AG08396 (cell line): ENCODE measurements at places on chromosomes 1 and 21.

- no peak for DNase-seq
Observed at GRCh38 chr1:212106286-212106792, 70.8 kb downstream of the DTL start.

- DNase-seq = no peak
Observed at GRCh38 chr1:64663668-64664067, 81.2 kb upstream of the RAVER2 start.

DNA sequence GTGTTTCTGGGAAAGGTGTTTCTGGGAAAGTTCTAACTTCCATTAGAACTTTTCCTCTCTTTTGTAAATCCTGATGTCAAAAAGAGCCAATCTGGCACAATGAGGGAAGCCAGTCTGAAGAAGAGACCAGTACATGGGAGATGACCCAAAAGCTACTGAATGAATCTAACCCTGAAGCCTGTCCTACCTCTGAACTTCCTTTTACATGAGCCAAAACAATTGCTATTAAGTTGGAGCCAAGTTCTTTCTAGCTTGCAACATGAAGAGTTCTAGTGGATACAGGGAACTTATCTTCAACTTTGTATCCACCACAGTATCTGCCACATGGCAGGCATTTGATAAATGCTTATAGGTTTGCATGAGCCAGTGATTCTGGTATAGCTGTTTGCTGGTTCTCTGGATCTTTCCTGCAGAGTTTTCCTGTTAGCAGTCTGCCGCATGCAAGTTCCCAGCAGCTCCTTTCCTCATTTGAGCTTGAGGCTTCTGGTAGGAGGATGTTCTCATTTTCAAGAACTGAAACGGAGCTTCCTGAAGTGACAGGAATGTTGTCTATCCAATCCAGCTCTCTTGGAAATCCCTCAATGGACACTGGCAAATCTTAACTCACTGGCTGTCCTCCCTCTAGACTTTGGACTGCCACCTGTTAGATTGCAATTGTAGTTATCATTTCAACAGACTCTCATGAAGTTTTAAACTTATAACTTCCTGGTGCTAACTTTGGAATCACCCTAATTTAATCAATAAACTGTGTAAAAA lies 73.1 kb upstream of the LPGAT1 start:
- DNase-seq = no peak

DNA sequence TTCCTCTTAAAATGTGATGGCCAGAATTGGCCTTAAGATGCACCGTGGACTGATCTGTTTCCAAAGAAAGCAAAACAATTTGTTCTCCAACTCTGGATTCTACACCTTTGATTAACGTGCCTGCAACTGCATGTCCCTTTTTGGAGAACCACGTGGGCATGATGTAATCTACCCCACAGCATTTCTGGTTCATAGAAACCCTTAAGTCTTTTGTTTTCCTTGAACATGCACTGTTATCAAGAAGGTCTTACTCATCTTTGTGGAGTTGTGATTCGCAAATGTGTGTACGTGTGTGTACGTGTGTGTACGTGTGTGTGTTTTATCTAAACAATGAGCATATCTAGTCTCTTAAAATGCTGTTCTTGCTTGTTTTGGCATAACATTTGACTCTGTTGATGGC lies 57.8 kb downstream of the LPAR3 start:
- no peak for DNase-seq

DNA sequence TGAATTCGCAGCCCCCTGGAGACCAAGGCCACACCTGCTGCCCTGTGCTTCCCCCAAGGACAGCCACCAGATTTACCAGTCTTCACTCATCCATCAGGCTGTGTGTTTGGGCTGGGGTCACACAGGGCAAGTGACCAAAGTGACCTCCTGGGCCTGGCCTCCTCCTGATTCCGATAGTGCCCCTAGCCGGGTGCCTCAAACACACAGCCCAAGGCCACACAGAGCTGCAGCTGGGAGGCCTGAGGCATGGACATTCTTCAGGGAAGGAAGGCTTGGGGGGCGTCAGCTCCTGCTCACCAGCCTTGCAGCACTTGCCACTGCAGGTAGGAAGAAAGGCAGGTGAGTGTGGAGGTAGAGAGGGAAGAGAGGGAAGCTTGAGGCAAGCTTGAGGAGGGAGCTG lies 181.3 kb downstream of the RUNX1 start:
- no peak for DNase-seq

DNA sequence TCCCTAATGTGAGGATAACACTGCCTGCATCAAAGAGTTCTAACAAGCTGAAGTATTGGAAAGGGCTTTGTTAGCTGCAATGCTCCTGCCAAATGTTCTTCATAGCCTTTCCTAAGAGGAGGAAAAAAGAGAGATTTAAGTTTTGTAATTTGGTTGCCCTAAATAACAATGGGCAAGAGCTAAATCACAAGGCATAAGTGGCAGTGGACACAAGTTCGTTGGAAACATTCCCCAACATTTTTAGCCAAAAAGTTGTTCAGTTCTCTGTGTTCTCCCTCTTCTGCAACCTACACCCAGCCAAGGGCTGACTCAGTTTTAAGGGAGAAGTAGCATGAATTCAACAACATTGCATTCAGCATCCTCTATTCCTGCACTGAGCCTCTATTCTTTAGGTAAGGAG lies 2.6 kb upstream of the UQCRHL start:
- no peak for DNase-seq

GRCh38 chr1:179558078-179558477 lies 17.7 kb downstream of the NPHS2 start:
- no peak for DNase-seq

- peak; percentile 92 for DNase-seq
Observed at GRCh38 chr21:34526618-34527290, 14.7 kb upstream of the KCNE1 start.

GRCh38 chr21:28641731-28642130 lies 350.9 kb downstream of the LTN1 start:
- no peak for DNase-seq

- DNase-seq = no peak
Observed at GRCh38 chr1:234600418-234601281, 9.3 kb downstream of the IRF2BP2 start.

- DNase-seq = no peak
Observed at GRCh38 chr1:28450561-28450960, 55.3 kb upstream of the RCC1 start.

GRCh38 chr1:100309863-100310262 lies 42.4 kb upstream of the CDC14A start:
- DNase-seq = no peak

GRCh38 chr1:220330265-220330664 lies 58.0 kb upstream of the RAB3GAP2 start:
- DNase-seq = no peak

GRCh38 chr1:151518431-151518830 lies 7.2 kb downstream of the CGN start:
- no peak for DNase-seq

DNA sequence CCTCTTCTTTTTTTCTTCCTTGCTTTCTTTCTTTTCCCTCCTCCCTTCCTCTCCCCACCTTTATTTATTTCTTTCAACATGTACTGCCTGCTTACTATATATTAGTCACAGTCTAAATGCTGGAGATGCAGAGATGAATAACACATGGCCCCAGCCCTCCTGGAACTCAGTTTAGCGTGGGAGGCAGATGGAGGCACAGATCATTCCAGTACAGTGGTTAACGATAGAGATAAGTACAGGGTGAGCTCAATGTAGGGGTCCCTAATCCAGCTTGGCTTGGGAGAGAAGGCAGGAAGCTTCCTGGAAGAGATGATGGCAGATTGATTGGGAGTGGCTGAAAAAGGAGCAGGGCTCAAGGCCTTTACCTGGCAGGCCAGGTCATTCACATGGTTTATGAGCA lies 55.6 kb upstream of the PPP2R5A start:
- DNase-seq = no peak

DNA sequence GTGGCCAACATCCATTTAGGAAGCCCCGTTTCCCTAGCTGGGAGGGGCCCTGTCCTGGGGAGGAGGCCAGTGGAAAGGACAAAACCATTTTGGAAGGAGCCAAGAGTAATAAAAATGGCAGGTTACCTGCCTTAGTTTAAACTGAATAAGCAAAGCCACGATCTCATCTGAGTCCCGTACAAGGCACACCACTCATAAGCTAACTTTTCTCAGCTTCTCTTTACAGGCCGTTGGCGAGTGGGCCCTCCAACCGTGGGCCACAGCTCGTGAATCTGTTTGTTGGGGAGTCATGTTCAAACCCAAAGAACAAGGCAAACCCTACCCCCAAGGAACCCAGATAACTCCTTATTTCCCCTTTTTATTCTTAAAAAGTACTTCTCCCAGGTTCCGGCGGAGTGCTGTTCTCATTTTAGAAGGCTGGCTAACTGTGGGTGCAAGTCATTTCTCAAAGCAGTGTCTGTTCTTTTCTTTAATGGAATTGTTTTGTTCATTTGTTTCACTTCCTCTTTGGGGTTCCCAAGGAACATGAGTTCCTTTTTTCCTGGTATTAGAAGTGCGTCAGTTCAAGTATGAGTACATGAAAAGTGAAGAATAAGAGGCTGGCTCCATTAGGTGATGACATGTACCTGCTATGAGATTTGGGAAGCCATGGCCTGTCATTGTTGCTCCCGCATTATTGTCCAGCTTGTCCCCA lies 89.0 kb downstream of the PSMG1 start:
- DNase-seq = no peak

GRCh38 chr1:55257958-55258357 lies 42.8 kb upstream of the USP24 start:
- DNase-seq = no peak

- DNase-seq = no peak
Observed at GRCh38 chr1:211704543-211704942, 29.1 kb upstream of the NEK2 start.

GRCh38 chr1:175481126-175482070 lies 262.0 kb downstream of the TNR start:
- DNase-seq = peak; percentile 8

DNA sequence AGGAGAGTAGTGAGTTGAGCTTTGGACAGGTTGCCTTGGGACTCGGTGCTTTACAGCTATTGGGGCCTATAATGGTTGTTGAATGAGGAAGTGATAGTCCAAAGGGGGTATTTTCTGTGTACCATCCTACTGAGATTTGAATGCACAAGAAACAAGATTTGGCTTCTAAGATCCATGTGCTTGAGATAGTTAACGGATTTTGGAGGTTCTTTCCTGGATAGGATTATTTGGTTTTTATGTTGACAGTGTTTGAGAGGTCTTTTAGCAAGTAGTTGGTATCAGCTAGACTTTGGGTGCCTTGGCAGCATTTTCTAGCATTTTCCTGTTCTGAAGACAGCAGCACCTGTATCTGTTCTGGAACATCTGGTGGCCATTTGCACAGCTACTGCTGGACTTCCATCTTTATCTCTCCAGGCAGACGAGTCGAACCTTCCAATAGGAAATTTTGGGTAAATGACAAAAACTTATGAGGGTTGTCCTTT lies 3.6 kb upstream of the SCAF4 start:
- no peak for DNase-seq

GRCh38 chr1:19209439-19209989 lies 552 bp downstream of the UBR4 start:
- DNase-seq = peak; percentile 27

- DNase-seq = no peak
Observed at GRCh38 chr1:219529116-219529515, 83.8 kb downstream of the ZC3H11B start.

DNA sequence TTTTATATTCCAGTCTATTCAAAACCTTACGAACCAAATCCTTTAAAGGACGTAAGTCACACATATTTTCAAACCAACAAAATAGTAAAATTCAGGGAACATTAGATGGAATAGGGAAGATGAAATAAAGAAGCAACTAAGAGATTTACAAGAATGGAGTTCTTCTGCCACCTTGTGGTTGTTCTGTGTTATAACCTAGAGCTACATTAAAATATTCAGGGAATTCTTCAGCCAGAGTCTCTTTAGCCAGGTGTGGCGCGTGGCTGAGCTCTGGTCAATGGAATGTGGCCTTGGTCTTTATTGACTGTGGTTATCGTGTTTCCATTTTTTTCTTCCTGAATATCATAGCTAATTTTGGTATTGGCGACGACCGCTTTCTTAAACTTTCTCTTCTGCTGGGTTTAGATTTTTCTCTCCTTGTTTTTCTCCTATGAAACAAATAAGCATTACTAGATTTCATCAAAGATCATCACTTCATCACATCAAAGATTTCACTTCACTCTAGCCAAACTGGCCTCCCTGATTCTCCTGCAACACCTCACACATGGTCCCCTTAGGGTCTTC lies 221.3 kb downstream of the MRPL39 start:
- DNase-seq = peak; percentile 39

GRCh38 chr1:77313491-77313890 lies 31.7 kb downstream of the AK5 start:
- DNase-seq = no peak

DNA sequence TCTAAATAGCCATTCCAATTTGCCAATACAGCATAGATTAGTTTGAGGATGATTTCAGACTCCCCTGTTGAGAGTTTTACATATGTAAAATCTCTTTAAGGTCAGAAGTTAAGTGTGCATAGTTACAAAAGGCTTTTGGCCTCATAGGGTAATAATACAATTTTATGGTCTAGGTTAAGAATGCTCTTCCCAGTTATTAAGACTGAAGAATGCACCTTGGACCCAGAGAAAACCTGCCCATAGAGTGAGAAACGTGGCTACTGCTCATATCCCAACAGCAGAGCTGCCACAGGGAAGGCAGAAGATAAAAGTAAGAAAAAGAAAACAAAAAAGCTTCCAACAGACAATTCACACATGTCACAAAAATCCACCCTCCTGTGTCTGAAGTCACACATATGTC lies 255.9 kb downstream of the LMO4 start:
- no peak for DNase-seq

GRCh38 chr1:214012418-214012817 lies 24.6 kb downstream of the PROX1 start:
- DNase-seq = no peak

GRCh38 chr1:245652660-245653427 lies 498.1 kb downstream of the KIF26B start:
- DNase-seq = no peak

GRCh38 chr1:3162322-3162882 lies 93.4 kb downstream of the PRDM16 start:
- no peak for DNase-seq

DNA sequence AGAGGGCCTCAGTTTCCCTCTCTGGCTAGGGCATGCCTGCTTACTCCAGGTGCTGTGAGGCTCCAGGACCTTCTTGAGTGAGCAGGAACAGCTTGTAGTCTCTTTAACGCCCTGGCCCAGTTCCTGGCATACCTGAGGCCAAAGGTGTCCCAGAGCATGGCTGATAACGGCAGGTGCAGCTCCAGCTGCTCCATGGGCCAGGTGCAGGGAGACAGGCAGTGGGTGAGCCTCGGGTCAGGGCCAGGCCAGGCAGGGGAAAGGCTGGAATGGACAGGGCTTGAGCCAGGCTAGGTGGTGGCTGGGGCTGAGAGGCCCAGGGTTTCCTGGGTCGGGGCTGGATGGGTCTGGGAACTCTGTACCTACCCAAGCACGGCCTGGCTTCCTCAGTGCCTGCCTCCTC lies 18.3 kb downstream of the EDN2 start:
- DNase-seq = no peak

DNA sequence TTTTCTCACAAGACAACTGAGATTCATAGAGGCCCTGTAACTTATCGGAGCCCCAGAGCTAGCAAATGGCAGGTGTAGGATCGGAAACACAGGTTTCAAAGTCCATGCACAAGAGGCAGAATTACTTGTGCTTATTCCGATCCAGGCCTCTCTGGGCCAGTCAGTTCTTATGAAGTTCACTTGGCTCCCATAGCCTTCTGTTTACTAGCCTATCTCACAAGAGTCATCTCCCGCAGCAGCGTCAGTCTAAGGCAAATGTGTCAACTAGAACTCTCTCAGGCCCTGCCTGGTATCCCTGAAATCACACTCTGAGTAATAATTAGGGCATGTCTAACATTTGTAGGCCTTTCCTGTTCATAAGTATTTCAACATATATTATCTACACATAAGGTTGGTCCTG lies 43.3 kb downstream of the PHC2 start:
- no peak for DNase-seq
